Mammary epithelial cell (primary cell): ENCODE measurements at places on chromosomes 2 and 18.

DNA sequence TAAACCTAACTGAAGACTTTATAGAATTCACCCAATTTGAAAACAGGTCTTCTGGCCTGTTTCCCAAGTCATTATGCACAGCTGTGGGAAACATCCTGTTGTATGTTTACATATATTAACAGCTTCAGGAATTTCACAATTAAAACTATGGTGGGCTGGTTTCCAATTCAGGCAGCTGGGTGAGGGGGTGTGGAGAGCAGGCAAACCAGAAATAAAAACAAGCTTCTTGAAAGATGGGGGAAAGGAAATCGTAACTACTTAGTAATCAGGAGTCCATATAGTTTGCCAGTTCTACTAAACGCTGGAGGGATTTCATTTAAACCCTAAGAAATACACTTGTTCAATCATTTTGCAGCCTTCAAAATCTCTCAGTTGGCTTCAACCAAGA lies 22.8 kb downstream of the ATP8B1 start:
- no peak for DNase-seq

- peak; percentile 58 for DNase-seq
Observed at GRCh38 chr2:39913648-39914461, 134.8 kb upstream of the THUMPD2 start.

GRCh38 chr18:37617623-37618022 lies 52.0 kb upstream of the CELF4 start:
- DNase-seq, result no peak

GRCh38 chr2:23541503-23542229 lies 156.7 kb downstream of the KLHL29 start:
- no peak for DNase-seq

DNA sequence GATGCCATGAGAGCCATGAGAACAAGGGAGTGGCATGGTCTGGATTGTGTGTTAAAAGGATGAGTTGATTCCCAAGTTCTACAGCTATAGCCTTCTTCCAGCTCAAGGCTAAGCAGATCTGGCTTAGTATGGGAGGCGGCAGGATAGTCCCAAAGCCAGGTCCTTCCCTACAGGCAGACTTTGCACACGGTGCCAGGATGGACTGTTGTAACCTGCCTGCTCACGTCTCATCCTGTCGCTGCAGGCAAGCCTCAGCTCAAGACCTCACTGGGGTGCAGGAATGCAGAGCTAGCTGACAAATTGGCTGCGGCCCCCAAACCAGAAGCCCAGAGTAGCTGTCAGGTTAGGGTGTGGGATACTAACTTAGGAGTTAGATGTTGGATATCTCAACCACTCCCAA lies 28.8 kb upstream of the IGFBP5 start:
- DNase-seq, result peak; percentile 75
